CD4-positive, alpha-beta T cell treated with Interleukin-12 subunit alpha and Interleukin-12 subunit beta, for 1 hour (primary cell): ENCODE measurements at places on chromosomes 2 and 18.

DNA sequence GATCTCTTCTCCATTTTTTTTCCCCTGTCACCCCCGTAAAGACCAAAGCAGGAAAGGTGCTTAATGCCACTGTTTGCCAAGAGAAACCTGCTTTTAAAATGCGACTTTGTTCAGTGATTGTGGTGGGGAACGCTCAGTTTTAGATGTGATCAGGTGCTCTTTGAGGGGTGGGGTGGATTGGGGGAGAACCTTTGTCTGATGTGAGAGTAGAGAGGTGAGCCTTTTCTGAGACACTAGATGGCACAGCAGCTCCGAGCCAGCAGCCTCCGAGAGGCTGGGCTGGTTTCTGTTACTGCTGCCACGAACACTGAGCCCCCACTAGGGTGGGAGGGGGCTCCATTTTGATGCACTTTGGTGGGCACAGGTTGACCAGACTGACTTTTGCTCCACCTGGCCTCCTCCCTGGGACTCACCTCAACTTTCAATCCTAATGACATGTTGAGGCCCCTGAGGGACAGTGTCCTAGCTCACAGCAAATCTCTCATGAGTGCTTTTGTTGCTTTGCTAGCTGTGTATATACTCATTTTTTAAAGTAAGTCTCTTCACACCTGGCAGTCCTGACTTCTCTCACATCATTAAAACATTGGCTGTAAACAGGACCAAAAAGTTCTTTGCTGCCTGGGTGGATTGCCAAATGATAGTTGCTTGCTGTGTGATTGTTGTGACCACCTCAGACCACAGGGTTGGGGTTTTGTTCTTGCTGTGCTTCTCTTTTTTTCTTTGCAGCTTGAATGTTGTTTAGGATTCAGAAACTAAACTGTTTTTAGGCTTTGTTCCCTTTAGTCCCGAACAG is 98.2 kb upstream of the MAP3K20 start:
- no peak for DNase-seq

- DNase-seq = no peak
These were observed 12.6 kb downstream of the CNDP1 start for GRCh38 chr18:74546751-74547530.

- no peak for DNase-seq
These were observed 4.2 kb upstream of the SAP130 start for GRCh38 chr2:128032092-128032491.

DNA sequence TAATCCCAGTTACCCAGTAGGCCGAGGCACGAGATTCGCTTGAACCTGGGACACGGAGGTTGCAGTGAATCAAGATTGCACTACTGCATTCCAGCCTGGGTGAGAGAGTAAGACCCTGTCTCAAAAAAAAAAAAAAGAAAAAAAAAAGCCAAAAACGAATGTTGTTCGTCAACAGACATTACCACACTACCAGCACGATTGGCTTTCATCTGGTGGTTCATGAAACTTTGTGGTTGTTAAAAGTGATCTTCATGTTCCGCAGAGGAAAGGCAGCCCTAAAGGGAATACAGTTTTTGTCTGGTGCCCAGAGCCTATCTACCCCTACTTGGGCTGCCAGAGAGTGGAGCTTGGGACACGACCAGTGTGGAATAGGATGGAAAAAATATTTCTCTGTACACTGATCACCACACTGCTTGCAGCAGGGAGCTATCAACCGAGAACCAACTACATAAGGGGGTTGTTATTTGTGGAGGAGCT is 13.6 kb upstream of the CXCR4 start:
- DNase-seq = peak; percentile 82

DNA sequence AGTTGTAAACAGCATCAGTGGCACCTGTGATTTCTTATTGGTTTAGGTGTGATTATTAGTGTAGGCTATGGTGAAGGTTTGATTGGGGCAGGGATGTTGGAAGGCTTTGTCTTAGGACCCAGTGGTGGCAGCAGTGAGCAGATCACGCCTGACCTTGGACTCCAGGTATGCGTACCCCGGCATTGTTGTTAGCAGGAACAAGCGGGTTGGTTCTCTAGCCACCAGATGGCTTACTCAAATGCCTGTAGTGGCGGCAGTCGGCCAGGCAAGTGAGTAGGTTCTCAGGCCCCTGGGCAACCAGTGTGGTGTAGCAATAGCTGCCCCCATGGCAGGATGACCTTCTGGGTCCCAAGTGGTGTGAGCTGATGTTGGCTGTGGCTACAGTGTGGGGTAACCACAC is 558.3 kb downstream of the KCNJ3 start:
- no peak for DNase-seq

GRCh38 chr2:27184115-27184514 is 27.7 kb upstream of the ATRAID start:
- no peak for DNase-seq

GRCh38 chr2:20551260-20551944 is 99.5 kb downstream of the HS1BP3 start:
- no peak for DNase-seq

- no peak for DNase-seq
These were observed 410.4 kb upstream of the HS6ST1 start for GRCh38 chr2:128729051-128729450.

DNA sequence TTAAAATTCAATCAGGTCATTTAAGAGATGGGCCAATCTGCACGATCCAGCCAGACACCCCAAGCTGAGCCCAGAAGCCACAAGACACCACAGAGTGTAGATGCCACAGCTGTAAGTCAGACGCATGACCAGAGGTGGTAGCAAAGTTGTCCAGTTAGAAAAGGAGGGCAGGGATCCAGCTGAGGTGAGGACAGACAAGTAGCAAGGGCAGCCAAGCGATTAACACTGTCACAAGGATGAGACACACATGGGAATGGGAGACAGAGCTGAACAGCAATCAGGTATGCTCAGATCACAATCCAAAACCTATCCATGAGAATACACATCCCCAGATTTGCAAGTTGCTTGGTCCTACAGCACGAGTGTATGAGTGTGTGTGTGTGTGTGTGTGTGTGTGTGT is 143.4 kb upstream of the STK17B start:
- DNase-seq = no peak

GRCh38 chr2:179264368-179265081 is at the start of gene SESTD1:
SESTD1 (minus strand) TSS chr2:179264832; CDS start chr2:179191841, 72,991 bp downstream.
- peak; percentile 51 for DNase-seq

DNA sequence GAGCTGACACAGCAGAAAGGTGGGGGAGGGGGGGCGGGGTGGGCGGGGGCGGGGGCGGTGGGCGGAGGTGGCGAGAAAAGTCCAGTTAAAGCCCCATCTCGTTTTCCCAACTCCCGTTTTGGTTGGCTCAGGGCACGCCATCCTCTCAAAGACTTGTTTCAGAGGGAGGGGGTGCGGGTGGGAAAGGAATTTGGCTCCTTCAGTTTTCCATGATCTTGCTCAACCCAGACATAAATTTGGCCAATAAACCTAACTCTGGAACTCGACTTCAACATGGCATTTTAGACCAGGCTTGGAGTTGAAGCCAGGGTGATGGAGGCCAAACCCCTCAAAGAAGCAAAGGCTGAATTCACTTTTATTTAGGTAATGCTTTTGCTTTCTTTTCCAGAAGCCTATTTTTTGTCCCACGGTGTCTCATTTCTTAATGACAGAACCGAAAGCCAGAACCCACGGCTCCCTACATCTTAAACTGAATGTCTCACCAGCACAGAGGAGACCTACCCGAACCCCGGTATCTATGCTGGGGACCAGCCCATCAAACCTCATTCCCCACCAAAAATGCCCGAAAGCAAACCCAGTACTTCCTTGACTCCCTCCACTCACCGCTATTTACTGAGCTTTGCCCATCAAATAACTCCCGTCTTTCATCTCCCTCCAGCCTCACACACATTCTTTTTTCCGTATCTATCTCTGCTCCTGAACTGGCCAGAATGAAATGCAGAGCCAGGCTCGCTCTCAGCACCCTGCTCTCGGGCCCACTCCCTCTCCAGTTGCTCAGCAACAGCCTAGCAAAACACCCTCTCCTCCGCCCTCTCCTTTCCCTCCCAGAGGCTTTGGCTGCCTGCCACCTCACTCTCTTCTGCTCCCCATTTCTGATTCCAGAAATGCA is 4.3 kb downstream of the IGFBP5 start:
- no peak for DNase-seq

- no peak for DNase-seq
These were observed 3.8 kb downstream of the LIPG start for GRCh38 chr18:49565612-49566011.

GRCh38 chr2:65604246-65604645 is 171.8 kb upstream of the SPRED2 start:
- DNase-seq = no peak

DNA sequence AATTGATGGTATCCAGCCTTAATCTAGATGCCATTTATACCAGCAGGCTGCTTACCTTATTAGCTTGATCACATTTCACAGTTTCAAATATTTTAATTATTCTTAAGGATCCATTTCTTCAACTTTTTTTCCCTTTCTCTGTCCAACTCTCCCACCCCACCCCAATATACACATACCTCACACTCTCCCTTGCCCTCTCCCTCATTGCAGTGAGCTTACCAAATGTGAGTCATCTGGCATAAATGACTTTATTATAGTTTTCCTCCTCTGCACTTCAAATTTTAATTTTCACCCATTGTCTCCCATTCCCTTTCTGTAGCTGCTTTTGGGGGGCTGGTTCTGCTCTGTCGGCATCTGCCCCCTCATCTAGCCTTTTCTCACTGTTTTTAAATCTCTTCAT is 12.9 kb downstream of the HTR2B start:
- no peak for DNase-seq

GRCh38 chr2:71923887-71924533 is 223.7 kb downstream of the CYP26B1 start:
- peak; percentile 53 for DNase-seq

GRCh38 chr2:209653134-209653533 is 118.5 kb upstream of the UNC80 start:
- DNase-seq = no peak

DNA sequence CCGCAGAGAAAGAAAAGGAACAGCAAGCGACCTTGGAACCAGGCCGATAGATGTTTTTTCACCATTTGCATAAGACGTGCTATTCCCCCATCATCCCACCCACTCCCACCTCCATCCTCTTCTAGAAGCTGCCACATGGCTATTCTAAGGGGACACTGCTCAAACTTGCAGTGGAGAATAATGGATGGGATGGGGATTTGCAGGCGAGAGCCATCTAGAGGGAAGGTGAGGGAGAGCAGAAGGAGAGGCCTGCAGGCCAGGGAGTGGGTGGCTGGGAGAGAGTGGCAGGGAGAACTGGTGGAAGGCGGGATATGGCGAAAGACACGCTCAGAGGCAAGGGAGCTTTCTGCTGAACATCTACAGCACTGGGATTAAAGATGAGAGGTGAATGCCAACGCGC is 84.9 kb downstream of the MAPK4 start:
- no peak for DNase-seq

DNA sequence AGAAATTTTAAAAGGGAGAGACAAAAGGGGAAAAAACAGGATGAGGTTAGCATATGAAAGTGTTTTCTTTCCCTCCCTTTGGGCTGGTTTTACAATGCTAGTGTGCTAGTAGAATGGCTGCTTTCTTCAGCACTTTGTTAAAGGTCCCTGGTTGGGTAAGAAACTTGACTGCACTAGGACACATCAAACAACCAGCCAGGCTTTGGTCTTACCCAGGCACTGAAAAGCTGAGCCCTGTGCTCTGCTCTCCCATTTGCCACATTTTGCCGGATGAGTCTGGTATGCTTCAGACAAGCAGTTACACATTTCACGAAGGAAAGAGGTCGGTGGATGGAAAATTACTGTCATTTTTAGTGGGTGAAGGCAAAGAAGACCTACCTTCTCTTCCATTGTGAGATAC is 242.0 kb downstream of the DPP10 start:
- no peak for DNase-seq

DNA sequence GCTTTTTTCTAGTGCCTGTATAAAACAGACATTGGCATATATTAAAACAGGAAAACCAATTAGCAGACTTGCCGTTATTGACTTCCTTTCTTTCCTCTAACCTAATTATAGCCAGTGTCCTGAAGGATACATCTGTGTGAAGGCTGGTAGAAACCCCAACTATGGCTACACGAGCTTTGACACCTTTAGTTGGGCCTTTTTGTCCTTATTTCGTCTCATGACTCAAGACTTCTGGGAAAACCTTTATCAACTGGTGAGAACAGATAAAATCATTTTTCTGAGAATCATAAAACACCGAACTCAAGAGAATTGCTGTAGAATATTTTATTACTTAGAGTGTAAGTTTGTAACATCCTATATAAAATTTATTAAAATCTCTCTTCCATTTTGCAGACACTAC is 74.3 kb downstream of the SCN2A start:
- no peak for DNase-seq

- DNase-seq = no peak
These were observed 9.9 kb upstream of the PRELID3A start for GRCh38 chr18:12397793-12398192.

DNA sequence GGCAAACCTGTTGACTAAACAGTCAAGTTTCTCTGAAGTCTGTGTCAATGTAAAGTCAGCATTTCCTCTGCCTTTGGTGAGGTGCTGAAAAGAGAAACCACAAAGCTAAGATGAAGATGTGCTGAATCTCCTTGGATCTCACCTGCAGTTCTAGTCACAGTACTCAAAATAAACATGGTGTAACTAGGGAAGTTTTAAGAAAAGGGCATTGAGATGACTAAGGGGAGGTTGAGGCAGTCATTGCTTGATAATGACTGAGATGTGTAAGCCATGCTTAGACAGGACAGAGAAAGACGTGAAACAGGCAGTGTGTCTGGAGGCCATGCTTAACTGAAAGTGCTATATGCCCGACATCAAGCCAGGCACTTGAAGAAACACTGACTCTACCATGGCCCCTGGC is 1010.0 kb upstream of the CELF4 start:
- DNase-seq = peak; percentile 14

GRCh38 chr2:189060096-189060642 is 86.0 kb downstream of the COL3A1 start:
- DNase-seq = no peak

GRCh38 chr2:235463893-235464292 is 29.9 kb upstream of the AGAP1 start:
- no peak for DNase-seq
